ENCODE measurements at places on chromosomes 12 and 14.

DNA sequence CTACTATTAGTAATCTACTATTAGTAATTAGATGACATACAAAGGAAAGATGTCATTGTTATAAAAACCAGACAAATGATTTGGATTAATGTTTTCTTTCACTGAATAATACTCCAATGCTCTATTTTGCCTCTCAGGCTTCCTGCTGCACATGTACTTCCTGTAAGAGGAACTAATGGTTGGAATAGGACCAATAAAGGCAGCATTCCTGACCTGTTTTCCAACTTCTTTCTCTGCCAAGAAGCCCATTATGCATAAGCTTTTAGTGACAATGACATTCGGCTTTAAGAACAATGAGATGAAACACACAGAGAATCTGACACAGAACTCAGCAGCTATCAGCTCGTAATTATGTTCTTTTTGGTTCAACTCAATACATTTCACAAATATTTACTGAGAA lies 5.2 kb upstream of the C12orf56 start:
- DNase-seq: no peak

GRCh38 chr12:21551841-21552465 lies 25.9 kb downstream of the SPX start:
- DNase-seq: no peak

GRCh38 chr12:120346681-120347080 lies 19.1 kb upstream of the PLA2G1B start:
- DNase-seq: no peak

DNA sequence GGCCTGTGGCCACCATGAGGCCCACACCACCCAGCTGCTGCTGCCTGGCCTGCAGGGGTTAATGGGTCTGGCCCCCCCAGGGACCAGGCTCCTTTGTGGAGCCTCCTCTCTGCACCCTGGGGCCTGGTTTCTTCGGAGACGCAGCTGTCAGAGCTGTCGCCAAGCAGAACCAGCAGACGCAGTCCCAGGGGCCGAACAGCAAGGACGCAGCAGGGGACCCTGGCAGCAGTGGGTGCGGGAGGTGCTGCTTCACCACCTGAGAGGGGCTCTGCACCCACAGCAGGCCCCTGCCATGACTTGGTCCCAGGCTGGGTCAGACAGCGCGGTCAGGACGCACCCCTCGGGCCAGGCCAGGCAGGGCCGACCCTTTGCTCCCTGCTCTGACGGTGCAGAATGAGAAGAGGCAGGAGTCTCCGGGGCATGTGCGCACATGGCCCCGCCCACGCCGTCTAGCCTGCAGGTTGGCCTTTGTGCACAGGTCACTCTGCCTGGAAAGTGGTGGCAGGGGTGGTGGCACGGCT lies 30.5 kb downstream of the JAG2 start:
- DNase-seq: no peak
